ENCODE measurements at places on chromosomes 3 and 15. TPM values are rescaled to one million over a fixed set of nuclear protein-coding genes. Genes with fewer than 3 reads are reported as not detected.

Gene PAQR5
- total RNA-seq: 0.91 TPM

Gene CLRN1
- not detected for total RNA-seq

Gene CYP19A1
- total RNA-seq: 2.5 TPM

Gene DHX30
- 68.0 TPM for total RNA-seq

Gene GOLGA8G
- total RNA-seq: not detected

Gene CD86
- 0.15 TPM for total RNA-seq

DNA sequence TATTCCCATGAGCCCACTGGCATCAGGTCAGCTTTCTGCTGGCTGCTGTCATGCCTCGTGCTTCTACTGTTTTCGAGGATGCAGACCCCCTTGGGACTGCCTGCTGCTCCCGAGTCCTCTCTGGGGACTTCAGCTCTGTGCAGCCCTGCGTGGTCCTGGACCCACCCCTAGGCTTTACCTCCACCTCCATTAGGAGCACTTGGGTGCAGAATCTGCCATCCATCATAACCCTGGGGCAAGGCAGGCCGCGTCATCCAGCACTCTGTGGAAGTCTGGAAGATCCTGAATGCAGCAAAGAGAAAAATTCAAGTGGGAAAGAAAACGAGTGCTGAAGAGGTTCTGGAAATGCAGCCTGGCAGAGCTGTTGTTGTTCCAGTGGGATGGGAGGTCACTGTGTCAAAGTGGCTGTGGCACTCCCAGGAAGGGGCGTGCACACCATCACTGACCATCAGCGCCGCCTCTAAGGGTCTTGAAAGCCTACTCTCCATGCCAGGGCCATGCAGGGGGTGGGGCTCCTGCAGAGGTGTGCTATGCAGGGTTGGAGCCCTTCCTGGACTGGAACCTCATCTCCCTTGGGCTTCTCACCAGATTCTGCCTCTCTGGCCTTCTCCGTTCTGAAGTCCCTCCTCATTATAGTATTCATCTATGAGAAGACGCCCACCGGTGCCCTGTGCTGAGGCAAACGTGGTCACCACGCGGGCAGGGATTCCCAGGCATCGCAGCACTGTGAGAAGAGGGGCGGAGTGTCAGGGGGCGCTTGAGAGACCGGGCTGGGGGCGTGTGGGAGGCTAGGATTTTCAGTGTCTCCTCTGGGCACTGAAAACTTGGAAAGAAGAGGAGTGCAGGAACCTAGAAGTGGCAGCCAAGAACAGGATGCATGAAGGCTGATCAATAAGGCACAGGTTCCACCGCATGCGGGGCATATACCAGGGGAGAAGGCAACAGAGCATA is 12.5 kb downstream of the EPB42 start:
- DNase-seq: no peak

DNA sequence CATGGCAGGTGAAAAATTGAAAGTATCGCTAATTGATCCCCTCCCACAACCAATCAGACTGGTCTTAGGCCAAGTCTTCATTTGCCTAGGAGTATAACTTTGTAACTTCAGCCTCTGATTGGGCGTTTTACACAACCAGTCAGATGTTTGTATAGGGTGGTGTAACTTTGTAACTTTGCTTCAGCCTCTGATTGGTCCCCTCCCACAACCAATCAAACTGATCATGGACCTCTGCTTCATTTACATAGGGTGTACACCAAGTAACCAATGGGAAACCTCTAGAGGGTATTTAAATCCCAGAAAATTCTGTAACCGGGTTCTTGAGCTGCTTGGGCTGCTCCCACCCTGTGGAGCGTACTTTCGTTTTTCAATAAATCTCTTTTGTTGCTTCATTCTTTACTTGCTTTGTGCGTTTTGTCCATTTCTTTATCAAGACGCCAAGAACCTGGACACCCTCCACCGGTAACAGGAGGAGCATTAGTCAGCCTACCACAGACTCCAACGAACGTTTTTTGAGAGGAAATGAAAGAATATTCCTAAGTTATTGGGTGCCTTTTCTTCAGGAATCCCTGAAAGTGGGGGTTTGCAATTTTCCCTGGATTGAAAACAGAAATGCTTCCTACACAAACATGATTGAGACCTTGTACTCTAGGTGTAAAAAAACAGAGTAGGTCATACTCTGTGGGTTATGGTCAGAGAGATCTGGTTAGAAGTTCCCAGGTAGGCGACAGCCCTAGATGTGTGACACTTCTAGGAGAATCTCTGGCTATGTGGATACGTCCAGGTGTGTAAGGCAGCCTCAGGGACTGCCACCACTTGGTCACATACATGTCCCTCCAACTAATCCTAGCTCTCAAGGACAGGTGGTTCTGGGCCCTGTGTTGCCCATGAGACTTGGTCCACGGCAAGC is 5.5 kb upstream of the SACM1L start:
- DNase-seq: no peak

GRCh38 chr3:99175276-99175812 is 273.8 kb upstream of the DCBLD2 start:
- no peak for DNase-seq

DNA sequence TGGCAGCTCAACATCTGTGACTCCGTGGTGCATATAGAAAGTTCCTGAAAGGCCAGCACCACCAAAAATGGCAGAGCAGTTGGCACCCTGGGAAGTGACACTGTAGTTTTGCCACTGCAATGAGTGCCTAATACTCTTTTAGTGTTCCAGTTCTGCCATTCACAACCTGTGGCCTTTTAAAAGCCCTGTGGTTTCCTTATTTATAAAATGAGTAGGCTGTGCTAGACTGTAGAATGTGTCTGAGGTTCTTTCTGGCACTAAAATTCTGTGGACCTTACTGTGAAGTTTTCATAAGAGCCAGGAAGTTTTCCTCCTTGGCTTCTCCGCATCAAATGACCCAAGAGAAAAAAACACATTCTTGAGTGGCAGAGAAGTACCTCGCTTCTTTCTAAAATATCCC is 74.1 kb downstream of the MME start:
- DNase-seq: no peak

DNA sequence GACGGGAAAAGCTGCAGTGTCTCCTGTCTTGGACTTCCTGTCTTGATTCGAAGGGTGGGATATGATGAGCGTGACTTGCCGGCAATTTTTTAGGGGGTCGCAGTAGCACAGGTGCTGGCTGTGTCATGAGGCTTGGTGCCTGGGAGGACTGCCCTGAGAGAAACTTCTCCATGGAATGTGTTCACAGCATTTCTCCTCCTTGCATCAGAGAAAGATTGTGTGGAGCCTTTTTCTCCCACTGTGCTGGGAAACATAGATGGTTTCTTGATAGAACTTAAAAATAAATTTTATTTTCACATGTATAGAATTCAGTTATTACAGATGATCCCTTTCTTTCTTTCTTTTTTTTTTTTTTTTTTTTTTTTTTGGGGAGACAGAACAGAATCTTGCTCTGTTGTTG is 121.4 kb downstream of the KLHL25 start:
- DNase-seq: no peak

GRCh38 chr15:31563001-31563400 is 236.4 kb downstream of the KLF13 start:
- no peak for DNase-seq

DNA sequence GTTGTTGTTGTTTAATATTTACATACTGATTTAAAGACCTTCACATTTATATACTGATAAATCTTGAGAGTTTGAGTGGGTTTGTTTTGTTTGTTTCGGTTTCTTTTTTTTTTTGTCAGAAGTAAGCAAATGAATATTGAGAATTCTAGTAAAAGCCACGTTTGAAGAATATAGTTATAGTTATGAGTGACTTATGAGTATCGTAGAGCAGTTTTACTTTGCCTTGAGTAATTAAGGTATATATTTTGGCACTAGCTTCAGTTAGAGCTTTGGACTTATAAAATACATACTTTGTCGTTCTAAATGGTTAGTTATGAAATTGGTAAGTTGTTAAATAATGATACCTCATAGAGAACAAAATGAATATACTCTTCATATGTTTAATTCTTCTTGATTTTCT is 27.8 kb downstream of the ATP1B3 start:
- DNase-seq: no peak

DNA sequence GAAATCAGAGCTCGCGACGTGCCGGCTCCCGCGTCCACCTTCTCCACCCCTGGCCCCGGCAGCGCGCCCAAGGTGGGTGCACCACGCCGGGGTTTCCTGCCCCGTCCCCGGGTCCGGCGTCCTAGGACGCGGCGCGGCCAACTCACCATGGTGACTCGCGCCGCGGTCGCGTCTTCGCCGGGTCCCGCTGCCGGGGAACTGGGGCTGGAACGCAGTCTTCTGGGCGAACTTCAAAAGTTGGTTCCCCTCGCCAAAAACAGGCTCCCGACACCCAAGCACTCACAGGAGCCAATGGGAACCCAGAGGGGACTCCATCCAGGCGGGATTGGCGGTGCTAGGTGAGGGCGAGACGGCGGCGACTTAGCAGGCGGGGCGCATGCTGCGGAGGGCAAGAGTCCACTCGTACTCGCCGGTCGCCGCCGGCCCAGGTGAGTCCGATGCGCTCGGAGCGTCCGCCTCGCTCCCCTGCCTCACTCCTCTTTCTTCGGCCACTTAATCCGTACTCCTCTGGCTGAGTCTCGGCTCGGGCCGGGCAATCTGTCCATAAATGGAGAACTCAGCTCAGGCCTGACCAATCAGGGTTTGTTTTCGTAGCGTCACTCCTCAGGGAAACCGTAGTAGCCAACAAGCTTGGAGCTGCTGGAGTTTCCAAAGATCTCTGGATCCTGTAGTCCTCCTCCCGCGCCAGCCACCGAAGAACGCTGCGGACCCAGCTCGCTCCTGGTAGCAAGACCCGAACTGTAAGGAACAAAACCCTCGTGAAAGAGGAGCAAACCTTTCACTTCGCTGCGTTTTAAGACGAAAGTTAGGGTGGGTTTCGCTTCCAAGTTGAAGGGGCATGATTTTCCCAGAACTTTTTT is at the start of gene MYO1E:
Gene MYO1E (minus strand): TSS at position 520 of the 860 bp plus-strand sequence. CDS start 371 bp downstream, at position 149.
- peak; percentile 96 for DNase-seq

- DNase-seq: peak; percentile 61
These were observed at the start of gene FRMD4B for GRCh38 chr3:69385723-69386555. Gene FRMD4B (minus strand): TSS chr3:69386088. CDS start chr3:69385989, 99 bp downstream.

GRCh38 chr15:71145648-71146047 is 30.4 kb downstream of the THSD4 start:
- DNase-seq: no peak

- DNase-seq: no peak
These were observed 23.5 kb upstream of the SLC15A2 start for GRCh38 chr3:121870717-121871116.

GRCh38 chr3:63795438-63795837 is 23.7 kb upstream of the C3orf49 start:
- no peak for DNase-seq

Measured in Daoy (cell line).